ENCODE measurements at places on chromosomes 16 and 17.

DNA sequence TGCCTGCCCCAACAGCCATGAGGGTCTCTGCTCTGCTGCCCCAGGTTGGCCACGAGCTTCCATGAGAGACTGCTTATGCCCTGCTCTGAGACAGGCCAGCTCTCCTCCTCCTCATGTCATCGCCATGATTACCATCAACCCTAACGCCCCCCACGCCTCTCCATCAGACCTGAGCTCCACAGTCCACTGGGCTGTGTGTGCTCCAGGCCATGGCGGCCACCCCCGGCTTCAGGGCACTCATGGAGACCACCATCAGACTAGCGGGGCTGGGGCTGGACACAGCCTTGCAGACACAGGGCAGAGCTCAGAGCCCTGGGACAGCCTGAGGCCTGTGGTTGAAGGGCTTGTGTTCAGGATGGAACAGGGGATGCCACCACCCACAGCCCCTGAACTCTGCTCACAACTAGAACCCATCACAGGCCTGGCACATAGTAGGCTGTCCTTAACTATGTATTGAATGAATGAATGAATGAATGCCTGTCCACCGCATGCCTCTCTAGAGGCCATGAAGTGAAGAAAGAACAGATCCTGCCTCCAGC, 14.6 kb downstream of the CNGB1 start:
- no peak for DNase-seq

DNA sequence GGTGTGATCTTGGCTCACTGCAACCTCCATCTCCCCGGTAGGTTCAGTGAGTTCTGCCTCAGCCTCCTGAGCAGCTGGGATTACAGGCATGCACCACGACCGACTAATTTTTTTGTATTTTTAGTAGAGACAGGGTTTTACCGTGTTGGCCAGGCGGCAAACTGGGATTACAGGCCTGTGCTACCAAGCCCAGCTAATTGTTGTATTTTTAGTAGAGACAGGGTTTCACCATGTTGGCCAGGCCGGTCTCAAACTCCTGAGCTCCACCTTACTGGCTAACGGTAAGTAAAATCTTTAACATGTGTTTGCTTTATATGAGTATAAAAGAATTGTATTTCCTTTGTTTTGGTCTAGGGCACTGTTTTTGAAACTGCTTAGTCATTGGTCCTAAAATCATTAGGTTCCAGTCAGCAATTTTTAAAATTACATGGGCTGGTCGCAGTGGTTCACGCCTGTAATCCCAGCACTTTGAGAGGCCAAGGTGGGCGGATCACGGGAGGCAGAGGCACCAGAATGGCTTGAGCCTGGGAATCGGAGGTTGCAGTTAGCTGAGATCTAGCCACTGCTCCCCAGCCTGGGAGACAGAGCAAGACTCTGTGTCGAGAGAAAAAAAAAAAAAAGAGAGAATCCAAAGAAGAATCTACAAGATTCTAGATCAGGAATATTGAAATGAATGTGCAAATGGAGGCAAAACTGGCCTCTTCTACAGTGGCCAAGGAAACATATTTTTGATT, 3.6 kb downstream of the FLYWCH1 start:
- no peak for DNase-seq

- DNase-seq, result no peak
Observed at GRCh38 chr17:61465550-61466237, 13.5 kb downstream of the TBX4 start.

GRCh38 chr17:7404737-7405349, 946 bp upstream of the TMEM256 start:
- no peak for DNase-seq

DNA sequence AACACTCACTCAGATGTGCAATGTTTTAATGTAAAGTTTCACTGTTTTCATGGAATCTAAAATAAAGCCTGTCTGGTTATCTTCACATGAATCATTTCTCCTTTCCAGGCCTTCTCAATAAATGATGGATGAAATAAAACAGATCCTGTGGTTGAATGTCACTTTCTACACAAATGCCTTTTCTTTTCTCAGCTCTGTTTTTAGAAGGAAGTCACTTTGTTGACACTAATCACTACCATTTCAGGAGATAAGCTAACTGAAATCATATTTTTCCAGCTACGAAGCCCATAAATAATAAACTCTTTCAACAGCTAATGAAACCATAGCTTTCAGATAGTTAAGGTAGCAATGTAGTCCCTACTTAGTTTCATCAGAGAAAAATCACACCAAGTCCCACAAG, 17.9 kb downstream of the NME2 start:
- no peak for DNase-seq

- DNase-seq, result no peak
Observed at GRCh38 chr17:29179232-29180033, 765 bp downstream of the MYO18A start.

GRCh38 chr17:43570518-43570928, 24.4 kb upstream of the ETV4 start:
- DNase-seq, result peak; percentile 36

DNA sequence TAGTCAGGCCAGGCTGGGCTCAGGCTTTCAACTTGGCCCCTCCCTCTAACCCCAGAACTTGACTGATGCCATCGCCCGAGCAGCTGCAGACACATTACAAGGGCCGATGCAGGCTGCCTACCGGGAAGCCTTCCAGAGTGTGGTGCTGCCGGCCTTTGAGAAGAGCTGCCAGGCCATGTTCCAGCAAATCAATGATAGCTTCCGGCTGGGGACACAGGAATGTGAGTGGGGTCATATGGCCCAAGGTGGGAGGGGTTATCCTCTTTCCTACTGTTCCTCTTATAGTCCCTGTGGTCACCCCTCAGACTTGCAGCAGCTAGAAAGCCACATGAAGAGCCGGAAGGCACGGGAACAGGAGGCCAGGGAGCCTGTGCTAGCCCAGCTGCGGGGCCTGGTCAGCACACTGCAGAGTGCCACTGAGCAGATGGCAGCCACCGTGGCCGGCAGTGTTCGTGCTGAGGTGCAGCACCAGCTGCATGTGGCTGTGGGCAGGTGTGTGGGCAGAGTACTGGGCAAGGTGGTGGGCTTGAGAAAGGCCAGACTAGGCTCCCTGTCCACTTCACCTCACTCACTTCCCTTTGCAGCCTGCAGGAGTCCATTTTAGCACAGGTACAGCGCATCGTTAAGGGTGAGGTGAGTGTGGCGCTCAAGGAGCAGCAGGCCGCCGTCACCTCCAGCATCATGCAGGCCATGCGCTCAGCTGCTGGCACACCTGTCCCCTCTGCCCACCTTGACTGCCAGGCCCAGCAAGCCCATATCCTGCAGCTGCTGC, 2.1 kb upstream of the NRN1L start:
- DNase-seq, result peak; percentile 47

GRCh38 chr17:3527896-3528295, 29.7 kb downstream of the TRPV3 start:
- no peak for DNase-seq

DNA sequence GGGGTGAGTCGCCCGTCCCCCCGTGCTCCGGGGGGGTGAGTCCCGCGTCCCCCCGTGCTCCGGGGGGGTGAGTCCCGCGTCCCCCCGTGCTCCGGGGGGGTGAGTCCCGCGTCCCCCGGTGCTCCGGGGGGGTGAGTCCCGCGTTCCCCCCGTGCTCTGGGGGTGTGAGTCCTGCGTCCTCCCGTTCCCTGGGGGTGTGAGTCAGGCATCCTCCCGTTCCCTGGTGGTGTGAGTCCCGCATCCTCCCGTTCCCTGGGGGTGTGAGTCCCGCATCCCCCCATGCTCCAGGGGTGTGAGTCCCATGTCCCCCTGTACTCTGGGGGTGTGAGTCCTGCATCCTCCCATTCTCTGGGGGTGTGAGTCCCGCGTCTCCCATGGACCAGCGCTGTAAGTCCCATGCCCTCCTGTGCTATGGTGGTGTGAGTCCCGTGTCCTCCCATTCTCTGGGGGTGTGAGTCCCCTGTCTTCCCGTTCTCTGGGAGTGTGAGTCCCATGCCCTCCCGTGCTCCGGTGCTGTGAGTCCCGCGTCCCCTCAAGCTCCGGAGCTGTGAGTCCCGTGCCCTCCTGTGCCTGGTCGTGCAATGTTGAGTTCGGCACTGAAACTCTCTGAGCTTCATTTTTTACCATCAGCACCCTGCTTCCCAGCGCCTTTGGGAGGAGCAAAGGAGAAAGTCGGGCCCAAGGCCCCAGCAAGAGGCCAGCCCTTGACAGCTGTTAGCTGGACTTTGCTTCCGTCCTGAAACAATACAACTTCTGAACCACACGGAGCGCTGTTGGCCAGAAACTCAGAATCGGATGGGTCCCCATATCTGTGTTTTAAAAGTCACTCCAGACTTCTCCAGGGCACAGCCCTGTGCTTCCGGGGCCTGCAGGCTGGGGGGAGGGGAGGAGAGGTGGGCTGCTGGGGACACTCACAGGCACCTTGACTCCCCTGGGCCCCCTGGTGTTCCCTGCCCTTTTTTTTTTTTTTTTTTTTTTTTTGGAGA, 11.5 kb upstream of the ZC3H18 start:
- no peak for DNase-seq

- DNase-seq, result no peak
Observed at GRCh38 chr16:31130336-31130891, 5.1 kb downstream of the PRSS8 start.

- no peak for DNase-seq
Observed at GRCh38 chr17:44960691-44961090, 7.4 kb downstream of the C1QL1 start.

GRCh38 chr17:2057760-2058585, 3.1 kb downstream of the HIC1 start:
- no peak for DNase-seq

DNA sequence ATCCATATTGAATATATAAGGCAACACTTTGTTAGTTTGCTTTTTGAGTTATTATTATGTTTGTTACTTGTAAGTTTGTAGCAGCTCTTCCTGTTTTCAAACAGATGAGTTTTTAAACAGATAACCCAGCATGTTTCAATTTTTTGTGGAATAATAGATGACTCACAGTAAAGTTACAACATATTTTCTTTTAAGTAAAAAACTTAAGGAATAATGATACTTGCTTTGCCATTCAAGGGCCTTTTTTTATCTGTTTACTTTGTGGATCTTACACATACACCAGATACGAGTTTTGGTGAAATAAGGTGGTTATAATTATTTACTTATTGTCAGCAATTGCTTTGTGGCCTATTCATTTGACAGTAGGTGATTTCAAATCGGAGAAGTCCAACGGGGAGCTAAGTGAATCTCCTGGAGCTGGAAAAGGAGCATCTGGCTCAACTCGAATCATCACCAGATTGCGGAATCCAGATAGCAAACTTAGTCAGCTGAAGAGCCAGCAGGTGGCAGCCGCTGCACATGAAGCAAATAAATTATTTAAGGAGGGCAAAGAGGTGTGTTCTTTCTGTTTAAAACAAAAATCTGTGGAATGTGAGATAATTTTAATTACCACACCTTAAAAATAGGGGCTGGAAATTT, 66.3 kb downstream of the BPTF start:
- peak; percentile 11 for DNase-seq

DNA sequence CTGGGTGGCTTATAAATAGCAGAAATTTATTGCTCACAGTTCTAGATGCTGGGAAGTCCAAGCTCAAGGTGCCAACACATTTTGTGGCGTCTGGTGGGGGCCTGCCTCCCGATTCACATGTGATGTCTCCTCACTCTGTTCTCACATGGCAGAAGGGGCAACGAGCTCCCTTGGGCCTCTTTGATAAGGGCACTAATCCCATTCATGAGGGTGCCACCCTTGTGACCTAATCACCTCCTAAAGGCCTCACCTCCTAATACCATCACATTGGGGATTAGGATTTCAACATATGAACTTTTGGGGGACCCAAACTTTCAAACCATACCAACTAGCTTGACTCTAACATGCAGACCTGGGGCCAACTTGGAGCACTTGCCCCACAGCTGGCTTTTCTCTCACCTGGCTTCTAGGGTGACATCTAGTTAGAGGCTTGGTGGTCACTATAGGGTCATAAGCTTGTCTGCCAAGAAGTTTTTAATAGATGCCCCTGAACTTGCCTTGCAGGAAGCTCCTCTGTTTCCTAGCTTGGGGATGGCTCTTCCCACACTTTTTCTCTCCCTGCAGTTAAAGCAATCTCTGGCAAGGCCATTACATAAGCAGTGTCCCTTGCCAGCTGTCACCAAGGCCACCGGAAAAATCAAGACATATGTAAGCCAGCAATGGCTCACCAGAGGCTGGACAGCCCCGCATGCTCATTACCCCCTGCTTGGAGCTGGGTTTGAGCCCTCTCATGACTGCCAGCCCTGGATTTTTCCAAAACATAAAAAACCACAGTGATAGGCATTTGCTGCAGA, 8.4 kb upstream of the MED9 start:
- DNase-seq, result no peak

- peak; percentile 13 for DNase-seq
Observed at GRCh38 chr16:58487566-58488351, 12.2 kb upstream of the NDRG4 start.

DNA sequence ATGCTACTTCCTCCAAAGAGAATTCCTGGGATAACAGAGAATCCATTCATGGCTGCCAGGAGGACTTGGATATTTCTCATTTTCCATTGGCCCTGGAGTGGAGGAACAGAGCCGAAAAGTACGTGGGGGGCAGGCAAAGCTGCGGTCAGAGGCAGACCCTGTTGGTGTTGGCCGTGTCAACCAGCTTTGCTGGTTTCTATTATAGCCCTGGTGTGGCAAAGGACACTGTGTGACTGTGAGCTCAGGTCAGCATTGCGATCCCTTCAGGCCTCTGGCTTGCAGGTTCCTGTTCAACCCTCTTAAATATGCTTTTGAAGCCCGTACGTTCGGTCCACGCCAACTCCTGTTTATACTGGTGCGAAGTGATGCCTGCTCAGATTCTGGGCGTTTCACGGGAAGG, 596.2 kb downstream of the MAF start:
- no peak for DNase-seq

GRCh38 chr16:89364606-89365005, 125.8 kb downstream of the ANKRD11 start:
- DNase-seq, result no peak

DNA sequence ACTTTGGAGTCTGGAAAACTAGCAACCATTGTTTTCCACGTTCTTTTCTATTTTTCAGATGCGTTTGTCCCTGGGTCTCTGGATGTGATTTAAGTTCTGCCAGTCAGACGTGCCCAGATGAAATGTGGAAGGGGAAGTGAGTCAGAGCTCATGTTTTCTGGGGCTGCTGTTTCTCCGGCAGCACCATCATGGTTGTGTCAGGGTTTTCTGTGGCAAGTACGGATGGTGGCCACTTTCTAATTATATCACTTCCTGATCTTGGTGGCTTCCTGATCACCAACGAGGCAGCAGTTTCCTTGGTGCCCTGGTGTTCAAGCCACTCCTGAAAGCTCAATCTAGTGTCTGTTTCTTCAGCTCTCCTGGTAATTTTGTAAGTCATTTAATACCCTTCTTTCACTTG, 31.4 kb upstream of the PMFBP1 start:
- DNase-seq, result no peak

Data from skeletal muscle cell (primary cell).